ENCODE measurements at places on chromosomes 5 and 9.

DNA sequence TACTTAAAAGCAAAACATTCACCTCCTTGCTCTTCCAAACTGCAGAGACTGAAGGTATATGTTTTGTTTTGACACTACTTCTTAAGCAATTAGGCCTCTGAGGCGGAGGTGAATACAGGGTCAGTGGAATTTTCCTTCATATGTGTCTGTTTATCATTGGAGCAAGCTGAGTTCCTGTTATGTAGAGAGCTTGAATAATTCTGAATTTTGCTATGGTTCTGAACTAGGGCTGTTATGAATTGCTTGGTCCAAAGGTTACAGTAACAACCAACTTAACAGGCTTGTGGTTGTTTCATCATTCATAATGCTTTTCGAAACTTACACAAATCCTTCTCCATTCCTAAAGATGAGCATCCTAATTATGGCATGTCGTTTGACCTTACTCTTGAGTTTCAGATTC lies 444.6 kb upstream of the MEF2C start:
- DNase-seq, result no peak

- DNase-seq, result no peak
Measured at GRCh38 chr9:127305838-127306226, 41.3 kb downstream of the GARNL3 start.

DNA sequence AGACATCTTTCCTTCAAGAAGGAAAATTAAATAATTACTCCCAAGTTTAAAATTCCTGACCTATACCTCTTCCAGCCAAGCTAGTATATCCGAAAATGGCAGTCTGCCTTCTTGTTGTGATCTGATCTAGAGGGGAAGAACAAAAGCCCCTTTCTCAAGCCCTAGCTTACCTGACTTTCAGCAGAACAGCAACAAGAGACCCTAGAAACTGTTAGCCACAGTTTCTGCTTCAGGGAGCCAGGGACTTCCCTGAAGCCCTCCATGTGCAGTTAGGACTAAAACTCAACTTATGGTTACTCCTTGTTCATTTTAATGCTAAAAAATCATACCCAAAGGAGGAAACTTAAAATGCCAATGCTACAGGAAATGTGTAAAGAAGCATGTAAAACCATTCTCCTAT lies 366.7 kb upstream of the CTNND2 start:
- no peak for DNase-seq

DNA sequence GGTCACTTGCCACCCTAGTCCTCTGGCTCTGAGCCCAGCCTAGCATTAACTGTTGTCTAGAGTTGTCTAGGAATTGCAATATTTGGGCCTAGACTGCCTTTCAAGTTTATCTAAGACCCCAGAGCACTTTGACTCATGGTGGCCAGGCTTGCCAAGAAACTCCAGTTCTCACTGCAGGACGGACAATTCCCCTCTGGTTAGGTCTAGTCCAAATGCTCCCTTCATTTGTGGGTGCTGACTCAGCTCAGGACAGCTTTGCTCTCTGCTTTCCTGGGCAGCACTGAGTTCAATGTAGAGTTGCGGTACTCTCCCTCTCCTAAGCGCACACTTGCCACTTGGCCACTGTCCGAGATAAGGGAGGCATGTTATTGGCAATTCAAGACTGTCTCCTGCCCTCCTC lies 619.4 kb downstream of the TLE1 start:
- no peak for DNase-seq

- no peak for DNase-seq
Measured at GRCh38 chr9:77290373-77290772, 113.0 kb downstream of the VPS13A start.

DNA sequence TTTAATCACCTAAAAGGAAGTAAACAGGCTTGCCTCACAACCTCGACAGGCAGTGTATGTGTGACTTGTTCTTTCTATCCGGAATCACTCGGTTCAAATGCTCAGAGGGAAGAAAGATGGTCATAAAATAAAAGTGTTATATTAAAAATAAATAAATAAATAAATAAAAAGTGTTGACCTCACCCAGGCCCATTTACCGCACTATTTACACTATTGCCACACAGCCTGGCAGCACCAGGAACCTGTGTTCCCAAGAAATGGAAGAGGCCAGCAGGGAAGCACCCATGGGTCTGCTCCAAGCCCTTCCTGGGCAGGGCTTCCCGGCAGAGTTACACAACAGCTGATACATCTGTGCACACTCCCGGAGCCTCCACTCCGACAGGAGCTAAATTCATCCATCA lies 127.9 kb downstream of the EFNA5 start:
- no peak for DNase-seq

Measured in stimulated activated CD4-positive, alpha-beta T cell treated with anti-CD3 and anti-CD28 coated beads, Interleukin-15, amount 100 ng/mL, for 1 hour (primary cell).